ENCODE measurements at places on chromosomes 1 and 21. TPM values are rescaled to one million over a fixed set of nuclear protein-coding genes. Genes with fewer than 3 reads are reported as not detected.

The RAD54L gene
- total RNA-seq: 25.7 TPM

The FAM89A gene
- 41.8 TPM for total RNA-seq

DNA sequence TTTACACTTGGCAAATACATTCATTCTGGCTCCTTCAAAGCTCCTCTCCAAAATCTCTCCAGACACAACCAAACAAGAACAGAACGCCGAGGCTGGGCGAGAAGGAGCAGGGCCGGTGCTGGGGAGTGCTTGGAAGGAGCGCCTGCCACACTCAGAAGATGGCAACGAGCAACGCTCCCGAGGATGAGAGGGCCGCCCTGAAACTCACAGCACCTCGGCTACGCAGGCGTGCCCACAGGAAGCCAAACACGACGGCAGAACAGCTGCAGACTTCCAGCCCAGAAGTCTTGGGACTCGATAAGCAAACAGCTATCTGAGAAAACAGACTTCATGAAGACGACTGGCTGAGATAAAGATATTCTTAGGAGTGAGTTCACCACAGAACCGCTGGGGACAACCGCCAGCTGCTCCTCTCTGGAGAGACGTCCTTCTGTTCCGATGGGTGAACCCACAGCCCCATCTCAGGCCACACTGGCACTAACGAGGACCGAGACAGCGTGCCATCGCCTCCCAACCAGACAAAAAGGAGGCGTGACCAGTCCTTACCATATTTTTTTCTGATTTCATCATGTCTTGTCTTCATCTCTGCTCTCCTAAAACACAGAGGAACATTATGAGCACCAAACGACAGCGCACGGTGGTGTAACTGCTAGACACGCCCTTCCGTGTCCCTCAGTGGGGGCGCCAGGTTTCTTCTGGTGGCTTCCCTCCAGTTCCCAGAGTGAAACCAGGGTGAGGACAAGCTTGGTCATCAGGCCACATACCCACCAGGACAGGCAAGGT is 18.6 kb downstream of the PTTG1IP start:
- no peak overlapping the region for H3K27ac ChIP-seq
- H3K4me3 ChIP-seq: no peak overlapping the region
- no peaks in the 10 kb centered on the region for H3K27me3 ChIP-seq
- H3K4me1 ChIP-seq: peaks cover 6% of the 10 kb centered on the region
- DNase-seq: no peak
- peaks cover 82% of the 10 kb centered on the region for H3K36me3 ChIP-seq

GRCh38 chr1:15089258-15089992 is 64.1 kb upstream of the TMEM51 start:
- no peak overlapping the region for H3K4me3 ChIP-seq
- H3K27ac ChIP-seq: no peak overlapping the region
- H3K27me3 ChIP-seq: peaks cover 8% of the 10 kb centered on the region
- DNase-seq: no peak
- H3K36me3 ChIP-seq: no peaks in the 10 kb centered on the region

- H3K4me3 ChIP-seq: no peak overlapping the region
- H3K36me3 ChIP-seq: no peaks in the 10 kb centered on the region
- no peaks in the 10 kb centered on the region for H3K4me1 ChIP-seq
- no peak overlapping the region for H3K27ac ChIP-seq
- no peaks in the 10 kb centered on the region for H3K27me3 ChIP-seq
These were observed 67.9 kb upstream of the ARID1A start for GRCh38 chr1:26627954-26628353.

DNA sequence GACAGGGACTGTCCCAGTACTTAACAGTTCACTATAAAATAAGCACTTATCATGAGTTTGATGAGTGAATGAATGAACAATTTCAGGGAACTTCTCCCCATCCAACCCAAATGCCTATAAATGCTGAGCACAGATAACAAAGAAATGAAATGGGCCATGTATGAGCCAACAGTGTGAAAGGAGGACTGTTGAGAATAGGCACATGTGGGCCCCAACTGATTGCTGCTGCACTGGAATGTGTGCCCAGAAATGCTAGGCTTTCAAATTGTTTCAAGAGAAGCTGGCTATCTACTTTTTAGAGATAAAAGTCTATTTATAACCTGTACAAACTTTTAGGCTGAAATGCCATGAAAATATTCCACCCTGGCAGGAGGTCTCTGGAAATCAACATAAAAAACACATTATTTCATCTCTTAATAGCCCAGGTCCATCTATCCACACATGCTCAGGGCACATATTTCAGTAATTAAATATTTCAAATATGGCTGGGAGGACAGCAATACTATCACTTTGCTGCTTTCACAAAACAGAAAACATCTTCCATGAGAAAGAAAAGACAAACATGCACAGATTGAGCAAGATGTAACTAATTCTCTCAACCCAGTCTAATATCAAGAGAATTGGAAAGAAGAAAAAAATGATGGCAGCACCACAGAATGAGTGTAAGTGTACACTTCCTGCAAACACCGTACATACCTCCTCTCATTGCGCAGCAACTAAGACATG is 49.8 kb downstream of the COLGALT2 start:
- no peak overlapping the region for H3K27ac ChIP-seq
- H3K27me3 ChIP-seq: no peaks in the 10 kb centered on the region
- H3K36me3 ChIP-seq: no peaks in the 10 kb centered on the region

All from SJCRH30 (cell line).